ENCODE measurements at places on chromosomes 2 and 18.

DNA sequence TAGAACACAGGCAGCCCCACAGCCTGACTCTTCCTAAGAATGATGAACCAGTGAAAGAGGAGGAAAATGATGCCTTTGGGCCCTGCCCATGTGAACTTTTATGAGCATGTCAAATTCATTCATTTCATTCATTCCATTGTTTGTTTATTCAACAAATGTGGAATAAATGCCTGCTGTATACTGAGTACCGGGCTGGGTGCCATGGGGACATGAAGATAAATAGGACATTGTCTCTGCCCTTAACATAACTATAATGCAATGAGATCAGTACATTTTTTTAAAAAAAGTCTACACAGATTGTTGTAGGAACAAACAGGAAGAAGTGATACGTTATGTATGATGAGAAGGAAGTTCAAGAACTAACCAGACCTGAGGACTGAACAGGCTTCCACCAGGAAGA is 14.7 kb downstream of the MREG start:
- no peak for DNase-seq

- no peak for DNase-seq
Measured at GRCh38 chr18:48639772-48640432, 101.1 kb downstream of the CTIF start.

- no peak for DNase-seq
Measured at GRCh38 chr18:63465059-63465458, 11.7 kb upstream of the SERPINB5 start.

GRCh38 chr2:160792837-160793236 is 299.2 kb upstream of the RBMS1 start:
- no peak for DNase-seq

DNA sequence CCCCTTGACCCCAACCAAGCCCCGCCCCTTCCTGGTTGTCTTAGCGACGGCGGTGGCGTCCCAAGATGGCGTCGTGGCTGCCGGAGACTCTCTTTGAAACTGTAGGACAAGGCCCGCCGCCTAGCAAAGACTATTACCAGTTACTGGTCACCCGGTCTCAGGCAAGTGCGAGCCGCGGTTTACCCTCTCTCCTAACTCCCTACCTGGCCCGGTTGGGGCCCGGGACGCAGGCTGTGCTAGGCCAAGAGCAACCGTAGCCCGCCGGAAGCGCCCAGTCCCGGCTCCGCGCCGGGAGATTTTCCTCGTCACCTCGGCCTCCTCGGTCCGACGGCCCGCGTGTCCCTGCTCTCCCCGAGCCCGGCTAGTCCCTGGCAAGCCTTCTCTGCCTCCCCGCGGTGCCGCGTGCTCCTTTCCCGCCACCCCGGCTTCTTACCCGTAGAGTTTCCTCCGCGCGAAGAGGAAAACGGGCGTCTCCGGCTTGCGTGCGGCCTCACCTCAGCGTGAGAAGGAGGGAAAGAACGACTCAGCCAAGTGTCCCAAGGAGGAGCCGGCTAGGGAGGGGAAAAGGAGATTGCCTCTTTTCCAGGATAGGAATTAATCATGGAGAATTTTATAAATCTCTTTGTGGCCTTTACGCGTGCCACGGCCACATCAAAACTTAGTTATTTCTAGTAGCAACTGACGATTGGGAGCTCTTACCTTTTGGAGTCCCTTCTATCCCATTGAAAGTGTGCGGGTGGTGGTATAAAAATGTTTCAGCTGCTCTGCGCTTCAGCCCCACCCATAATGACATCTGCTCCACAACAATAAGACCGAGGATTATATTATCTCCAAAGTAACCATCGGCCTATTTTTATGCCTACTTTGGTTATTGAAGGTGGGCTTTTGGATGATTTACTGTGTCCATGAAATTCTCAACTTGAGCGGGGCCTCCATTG is at the start of gene FBXO36:
TSS of gene FBXO36 (plus strand) at position 55 of the 938 bp plus-strand sequence. CDS start at position 66, 11 bp downstream.
- peak; percentile 93 for DNase-seq

DNA sequence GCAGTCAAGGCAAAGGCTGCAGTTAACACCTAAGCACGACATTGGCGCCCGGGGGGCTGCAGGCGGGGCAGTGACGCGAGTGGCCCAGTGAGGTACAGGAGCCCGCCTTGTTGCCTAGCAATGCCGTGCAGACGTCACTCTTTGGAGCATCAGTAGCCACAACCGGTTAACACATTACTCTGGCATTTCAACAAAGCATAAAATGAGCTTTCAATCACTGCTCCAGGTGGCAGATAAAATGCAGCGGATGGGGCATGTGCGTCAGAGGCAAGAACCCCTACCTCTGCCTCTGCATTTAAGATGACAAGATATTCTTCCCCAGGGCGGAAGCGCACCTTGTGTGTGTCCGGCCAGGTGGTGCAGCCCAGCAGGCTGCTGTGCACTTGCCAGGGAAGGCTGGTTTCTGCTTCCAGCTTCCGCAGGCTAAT is 139.4 kb downstream of the MTCL1 start:
- no peak for DNase-seq

- no peak for DNase-seq
Measured at GRCh38 chr18:7760967-7761948, 194.1 kb downstream of the PTPRM start.

DNA sequence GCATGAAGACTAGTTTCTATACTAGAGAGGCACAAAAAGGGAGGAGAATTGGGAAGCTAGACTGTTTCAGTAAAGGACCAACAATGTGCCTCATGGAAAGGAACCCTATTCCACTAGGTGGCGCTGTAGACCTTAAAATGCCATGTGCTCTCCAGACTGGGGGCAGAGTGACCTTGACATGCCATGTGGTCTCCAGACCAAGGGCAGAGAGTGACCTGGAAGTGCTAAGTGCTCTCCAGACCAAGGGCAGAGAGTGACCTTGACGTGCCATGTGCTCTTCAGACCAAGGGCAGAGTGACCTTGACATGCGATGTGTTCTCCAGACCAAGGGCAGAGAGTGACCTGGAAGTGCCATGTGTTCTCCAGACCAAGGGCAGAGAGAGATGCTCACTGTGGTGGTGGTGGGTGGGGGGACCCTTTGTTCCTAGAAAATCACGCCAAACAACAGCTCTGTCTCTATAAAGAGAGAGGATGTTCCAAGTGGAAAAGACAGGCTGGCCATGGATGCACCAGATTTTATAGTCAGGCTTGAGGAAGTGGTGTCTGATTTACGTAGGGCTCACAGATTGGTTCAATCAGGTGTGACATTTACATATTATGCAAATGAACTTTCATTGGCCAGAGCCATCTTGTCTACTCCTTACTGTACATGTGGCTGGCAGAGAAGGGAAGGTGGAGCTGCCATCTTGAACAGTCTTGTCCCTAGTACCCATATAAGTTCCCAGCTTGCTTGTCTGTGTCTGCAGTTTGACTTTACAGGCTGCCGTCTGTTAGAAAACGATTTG is 344.0 kb upstream of the DDX18 start:
- DNase-seq = peak; percentile 18

DNA sequence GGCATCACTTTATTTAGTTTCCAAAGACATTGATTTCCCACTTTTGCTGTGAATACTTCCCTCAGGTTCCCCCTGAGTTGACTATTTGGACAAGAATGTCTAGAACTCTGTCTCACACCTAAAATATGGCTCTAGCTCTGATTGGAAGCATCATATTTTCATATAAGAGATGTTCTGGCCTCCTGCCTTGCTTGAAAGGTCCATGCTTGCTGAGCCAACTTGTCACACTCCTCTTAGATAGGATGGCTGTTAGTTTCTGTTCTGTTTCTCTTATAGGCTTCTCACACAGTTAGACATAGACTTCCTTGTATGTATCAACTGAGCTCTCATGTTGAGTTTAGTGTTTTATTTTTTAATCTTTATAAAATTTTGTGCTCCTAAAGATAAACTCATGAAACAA is 87.1 kb downstream of the CNTNAP5 start:
- DNase-seq = no peak

GRCh38 chr2:9145109-9145751 is 61.4 kb upstream of the ASAP2 start:
- DNase-seq = no peak

GRCh38 chr18:69580107-69580506 is 179.4 kb downstream of the DOK6 start:
- DNase-seq = no peak

DNA sequence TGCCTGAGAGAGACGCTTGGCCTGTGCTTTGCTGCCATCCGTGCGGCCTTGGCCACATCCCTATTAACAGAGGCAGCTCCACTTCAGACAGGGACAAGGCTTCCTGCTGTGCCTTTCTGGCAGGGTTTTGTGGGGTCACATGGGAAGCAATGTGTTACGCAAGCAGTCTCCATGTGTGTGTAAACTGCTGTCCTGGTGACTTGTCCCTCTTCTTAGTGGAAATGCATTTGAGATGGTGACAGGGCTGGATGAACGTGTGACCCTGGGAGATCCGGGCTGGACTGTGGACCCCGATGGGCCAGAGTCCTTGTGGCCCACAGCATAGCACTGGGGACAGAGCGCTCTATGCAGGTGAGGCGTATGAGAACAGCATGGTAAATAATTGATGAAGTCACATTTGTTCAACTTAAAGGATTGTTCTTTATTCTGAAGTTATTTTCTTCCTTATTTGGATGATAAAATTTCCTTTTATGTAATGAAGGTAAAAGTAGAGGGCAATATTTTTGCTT is 23.2 kb downstream of the ASB1 start:
- no peak for DNase-seq

GRCh38 chr2:214484701-214485100 is 73.8 kb downstream of the VWC2L start:
- no peak for DNase-seq

DNA sequence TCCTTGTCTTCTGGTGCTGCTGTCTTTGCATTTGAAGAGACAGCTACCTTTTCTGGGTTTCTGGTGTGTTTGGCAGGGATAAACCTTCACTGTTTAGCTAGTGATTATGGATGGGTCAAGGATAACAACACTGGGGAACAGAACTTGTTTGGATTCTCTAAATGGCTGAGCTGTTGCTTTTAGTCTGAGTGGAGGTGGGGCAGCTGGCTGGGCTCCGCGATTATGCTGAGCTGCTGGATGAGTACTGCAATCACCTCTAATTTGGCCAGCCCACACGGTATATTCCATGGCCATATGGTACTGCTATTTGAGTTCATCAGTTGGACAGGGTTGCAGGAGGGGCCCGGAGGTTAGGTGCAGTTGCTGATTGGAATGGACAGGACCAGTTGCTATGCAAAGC is 361.6 kb upstream of the TFPI start:
- DNase-seq = no peak

DNA sequence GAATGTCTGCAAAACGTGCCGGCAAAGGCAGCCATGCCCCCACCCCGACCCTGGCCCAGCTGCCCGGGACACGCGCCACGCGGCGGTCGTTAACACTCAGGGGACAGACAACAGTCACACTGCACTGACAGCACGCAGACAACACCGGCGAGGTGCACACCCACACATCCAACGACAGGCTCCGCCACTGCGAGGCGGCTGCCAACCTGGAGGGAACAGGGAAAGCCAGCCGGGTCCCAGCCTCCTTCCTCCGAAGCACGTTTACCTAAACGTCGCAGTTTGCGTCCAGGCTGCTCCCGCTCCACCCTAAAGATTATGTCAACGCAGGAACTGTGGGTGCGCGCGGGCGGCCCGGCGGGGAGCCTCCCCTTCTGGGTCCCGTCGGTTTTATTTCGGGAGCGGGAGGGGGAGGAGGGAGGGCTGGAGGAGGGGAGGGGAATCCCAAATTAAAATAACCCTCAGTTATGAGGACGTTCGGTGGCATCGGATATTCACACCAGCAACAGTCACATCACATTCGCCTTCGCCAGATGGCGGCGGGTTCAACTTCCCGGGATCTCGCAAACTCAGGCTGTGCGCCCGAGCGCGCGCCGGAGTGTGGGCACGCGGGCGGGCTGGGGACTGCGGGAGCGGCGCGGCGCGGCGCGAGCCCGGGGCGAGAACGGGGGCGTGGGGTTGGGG is 644 bp downstream of the PTGR3 start:
- peak; percentile 60 for DNase-seq

DNA sequence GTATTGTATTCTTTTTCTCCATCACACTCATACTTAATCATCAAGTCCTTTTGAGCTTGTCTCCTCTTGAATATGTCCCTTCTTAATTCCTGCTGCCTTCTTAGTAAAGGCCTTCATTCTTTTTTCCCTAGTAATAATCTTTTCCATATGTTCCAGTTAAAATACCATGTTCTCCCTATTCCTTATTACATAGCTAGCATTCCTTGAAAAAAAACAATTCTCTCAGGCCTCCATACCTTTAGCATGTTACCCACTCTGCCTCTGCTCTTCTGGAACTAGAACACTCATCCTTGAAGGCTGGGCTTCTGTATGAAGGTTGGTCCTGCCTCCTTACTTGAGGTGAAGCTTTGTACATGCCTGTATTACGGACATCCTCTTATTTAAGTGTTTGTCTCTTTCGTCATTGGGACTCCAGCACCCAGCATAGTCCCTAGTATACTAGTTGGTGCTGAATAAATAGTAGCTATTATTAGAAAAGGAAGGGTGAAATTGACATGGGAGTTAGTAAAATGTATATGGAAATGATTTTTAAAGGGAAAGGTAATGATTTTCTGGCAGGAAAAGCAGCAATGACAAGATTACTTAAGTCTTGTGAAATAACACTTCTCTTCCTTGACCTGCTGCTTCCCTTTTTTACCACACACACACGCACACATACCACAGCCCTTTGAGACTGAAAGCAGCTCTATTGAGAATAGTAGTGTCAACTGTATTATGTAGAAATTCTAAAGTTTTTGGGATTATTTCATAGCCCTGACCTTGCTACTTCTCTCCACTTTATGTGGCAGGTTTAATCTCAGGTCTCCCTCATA is 45.6 kb downstream of the REL start:
- no peak for DNase-seq

DNA sequence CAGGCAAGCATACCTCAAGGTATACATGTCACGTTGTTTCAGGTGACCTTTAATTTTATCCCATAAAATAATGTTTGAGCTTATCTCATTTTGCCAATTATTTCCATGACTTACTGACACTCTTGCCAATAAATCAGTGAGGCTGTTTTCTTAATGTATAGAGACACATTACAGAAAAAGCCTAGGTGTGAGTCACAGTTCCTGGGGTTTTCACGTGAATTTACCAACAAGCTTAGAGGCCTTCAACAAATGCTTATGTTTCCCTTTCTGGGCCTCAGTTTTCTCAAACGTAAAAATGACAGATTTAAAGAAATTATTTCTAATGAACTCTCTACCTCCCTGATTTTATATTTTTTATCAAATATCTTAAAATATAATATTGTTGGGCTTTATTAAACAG is 517.5 kb upstream of the SPHKAP start:
- no peak for DNase-seq

GRCh38 chr2:81645745-81646301 is 1341.3 kb upstream of the LRRTM1 start:
- no peak for DNase-seq

DNA sequence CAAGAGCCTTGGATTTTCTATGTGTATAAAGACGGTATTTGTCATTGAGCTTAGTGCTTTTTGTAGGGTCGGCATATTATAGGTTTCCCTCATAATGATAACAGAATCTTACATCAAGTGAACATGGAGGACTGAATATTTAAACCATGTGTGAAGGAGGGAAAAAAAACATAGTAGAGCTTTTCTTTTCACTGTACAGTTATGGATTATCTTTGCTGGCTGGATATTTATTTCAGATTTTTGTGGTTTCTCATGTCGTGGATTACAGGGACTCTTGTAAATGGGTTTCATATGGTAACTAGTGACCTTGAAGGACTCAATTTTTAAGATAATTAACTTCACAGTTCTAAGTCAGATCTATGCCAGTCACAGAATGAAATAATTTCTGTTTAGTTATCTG is 330.2 kb upstream of the NRP2 start:
- DNase-seq = no peak

- no peak for DNase-seq
Measured at GRCh38 chr2:58047373-58047935, 848 bp downstream of the VRK2 start.
